ENCODE measurements at places on chromosomes 1 and 21.
A peak's percentile ranks its signal among the peaks of the same experiment; 100 is the strongest.

- DNase-seq, result no peak
These were observed 29.5 kb downstream of the EGLN1 start for GRCh38 chr1:231392389-231393131.

- DNase-seq, result no peak
These were observed 3.0 kb downstream of the CNR2 start for GRCh38 chr1:23910144-23910543.

GRCh38 chr1:181139631-181140061 lies 51.1 kb downstream of the IER5 start:
- DNase-seq, result no peak

DNA sequence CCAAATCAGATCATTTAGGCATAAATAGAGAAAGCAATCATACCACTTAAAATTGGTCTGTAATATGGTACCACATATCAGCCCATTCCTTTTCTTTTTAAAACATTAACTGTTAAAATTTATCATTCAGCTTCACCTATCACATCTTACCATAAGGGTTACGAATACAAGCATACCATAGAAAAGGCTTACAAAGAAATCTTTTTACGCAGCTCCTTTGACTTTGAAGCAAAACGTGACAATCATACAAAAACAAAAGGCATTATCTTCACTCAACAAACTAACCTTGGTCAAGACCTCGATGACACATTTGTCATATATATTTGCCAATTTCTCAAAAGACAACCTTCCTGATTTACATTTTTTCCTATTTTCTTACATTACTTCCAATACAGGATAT lies 169.0 kb downstream of the SMYD3 start:
- DNase-seq, result no peak

- DNase-seq, result no peak
These were observed 403.4 kb downstream of the PTPRC start for GRCh38 chr1:199042193-199042592.

DNA sequence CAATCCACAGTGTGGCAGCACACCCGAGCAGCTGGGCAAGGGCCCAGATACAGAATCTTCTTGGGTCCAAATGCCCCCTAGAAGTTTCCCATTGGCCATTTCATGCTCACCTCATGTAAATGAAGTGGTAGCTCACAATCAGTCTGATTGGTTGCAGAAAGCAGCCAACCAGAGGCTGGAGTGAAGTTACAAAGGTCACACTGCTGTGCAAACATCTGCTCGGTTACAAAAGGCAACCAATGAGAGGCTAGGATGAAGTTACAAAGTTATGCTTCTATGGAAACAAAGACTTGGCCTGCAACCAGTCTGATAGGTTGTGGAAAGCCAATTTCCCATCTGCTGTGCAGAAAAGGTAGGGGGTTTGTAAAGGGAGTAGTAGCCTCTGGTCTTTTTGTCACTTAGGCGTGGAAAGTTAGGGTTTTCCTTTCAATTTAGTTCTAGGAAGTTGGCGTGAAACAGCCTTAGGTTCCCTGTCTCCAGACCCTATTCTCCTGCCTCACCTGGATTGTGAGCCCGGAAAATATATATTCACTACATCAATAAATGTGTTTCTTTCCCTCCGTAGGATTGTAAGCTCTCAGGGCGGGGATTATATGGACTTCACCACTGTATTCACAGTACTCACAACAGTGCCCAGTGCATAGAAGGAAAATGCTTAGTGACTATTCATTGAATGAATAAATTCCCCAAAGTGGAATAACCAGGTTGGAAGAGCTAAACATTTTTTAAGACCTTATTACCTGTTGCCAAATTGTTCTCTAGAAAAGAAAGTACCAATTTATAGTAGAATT lies 91.9 kb downstream of the URB2 start:
- no peak for DNase-seq

DNA sequence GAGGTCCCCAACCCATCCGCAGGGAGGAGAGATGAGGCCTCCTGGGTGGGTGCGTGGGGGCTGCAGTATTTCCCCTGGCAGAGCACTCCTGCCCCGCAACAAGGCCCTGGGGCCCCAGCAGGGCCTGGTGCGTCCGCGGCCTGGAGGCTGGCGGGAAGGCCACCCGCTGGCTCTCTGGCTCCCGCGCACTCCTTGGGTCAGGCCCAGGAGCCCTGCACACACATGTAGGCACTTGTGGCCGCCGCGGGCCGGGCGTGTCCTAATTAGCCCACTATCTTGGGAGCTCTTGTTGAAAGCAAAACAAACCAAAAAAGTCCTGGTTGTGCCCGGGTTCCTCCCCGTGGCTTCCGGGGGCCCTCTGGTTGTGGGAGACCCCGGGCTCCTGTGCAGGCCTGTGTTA lies 49.7 kb upstream of the CCDC27 start:
- DNase-seq, result no peak

- no peak for DNase-seq
These were observed 205.6 kb upstream of the GJB5 start for GRCh38 chr1:34549199-34549598.

GRCh38 chr1:197813741-197814140 lies 38.5 kb upstream of the DENND1B start:
- DNase-seq, result no peak

DNA sequence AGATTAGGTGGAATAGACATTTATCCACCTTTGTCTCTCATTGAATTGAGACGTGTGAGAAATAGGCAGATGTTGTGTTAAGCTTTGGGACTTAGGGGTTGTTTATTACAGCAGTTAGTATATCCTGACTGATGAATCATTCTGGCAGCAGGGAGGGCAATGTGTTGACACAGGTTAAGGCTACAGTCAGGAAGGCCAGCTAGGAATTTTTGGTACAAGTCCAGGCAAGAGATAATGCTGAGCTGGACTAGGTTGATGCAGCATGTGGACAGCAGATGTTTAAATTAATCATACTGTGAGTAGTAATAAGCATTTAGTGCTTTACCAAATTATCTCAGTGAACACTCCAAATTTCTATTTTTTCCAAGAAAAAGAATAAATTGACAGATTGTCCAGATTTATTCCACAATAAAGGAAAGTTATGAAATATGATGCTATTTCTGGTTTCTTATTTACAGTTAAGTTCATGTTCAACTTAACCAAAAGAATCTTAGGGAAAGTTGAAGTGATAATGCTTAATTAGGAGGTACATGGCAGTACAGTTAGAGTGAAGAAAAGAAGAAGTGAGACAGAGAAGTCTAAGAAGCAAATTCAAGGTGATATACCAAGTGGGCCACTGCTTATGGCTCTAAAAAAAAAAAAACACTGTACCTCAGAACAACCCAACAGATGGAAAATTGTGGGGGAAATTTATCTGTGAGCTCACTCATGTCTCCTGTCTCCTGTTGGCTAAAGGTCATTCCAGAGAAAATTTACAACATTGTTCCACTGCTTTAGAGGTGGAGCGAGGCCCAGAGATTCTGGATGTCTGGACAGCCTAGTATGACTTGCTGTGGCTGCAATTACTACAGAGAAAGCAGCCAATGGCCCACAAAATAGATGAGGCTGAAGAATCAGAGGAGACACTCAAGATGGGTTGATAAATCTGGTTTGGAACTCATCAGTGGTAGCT lies 102.7 kb upstream of the C21orf91 start:
- peak; percentile 75 for DNase-seq

- no peak for DNase-seq
These were observed 108.0 kb downstream of the BRINP2 start for GRCh38 chr1:177278626-177279390.

GRCh38 chr1:211711315-211711705 lies 35.9 kb upstream of the NEK2 start:
- no peak for DNase-seq

GRCh38 chr21:39712976-39713375 lies 32.0 kb upstream of the IGSF5 start:
- no peak for DNase-seq

- no peak for DNase-seq
These were observed 28.4 kb upstream of the C1orf159 start for GRCh38 chr1:1144122-1144842.

DNA sequence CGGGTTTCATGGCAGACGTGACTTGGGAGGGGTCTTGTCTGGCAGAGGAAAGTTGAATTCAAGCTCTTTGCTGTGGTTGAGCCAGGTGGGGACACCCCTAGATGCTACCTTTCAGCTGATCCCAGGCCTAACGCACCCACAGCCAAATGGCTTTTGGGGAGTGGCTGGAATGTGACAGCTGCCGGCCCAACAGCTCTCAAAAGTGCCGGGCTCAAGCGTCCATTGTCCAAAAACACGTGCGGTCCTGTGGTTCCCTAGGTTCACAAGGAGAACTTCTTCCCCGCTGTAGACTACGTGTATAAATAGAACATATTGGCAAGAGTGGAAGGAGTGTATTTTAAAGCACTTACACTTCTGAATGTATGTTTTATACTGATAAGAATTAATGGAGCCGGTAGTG lies 87.1 kb upstream of the ARHGEF16 start:
- DNase-seq, result no peak

- no peak for DNase-seq
These were observed 24.4 kb downstream of the KCNA2 start for GRCh38 chr1:110581682-110582145.

DNA sequence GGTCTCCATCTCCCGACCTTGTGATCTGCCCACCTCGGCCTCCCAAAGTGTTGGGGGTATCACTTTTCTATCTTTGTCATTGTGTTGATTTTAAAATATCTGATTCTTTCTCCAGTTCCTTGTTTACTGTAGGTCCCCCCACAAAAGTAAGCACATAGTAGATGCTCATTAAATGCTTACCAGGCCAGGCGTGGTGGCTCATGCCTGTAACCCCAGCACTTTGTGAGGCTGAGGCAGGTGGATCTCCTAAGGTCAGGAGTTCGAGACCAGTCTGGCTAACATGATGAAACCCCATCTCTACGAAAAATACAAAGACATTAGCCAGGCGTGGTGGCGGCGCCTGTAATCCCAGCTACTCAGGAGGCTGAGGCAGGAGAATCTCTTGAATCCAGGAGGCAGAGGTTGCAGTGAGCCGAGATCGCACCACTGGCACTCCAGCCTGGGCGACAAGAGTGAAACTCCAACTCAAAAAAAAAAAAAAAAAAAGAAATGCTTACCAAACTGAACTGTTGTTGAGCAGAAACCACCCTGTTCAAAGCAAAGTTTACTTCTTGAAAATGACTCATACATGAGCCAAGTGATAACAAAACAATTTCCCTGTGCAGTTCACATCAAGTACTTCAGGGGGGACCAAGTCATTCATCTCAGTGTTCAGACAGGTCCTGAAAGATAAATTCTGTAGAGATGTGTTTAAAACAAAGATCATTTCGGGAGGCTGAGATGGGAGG lies 24.3 kb upstream of the NID1 start:
- DNase-seq, result no peak

DNA sequence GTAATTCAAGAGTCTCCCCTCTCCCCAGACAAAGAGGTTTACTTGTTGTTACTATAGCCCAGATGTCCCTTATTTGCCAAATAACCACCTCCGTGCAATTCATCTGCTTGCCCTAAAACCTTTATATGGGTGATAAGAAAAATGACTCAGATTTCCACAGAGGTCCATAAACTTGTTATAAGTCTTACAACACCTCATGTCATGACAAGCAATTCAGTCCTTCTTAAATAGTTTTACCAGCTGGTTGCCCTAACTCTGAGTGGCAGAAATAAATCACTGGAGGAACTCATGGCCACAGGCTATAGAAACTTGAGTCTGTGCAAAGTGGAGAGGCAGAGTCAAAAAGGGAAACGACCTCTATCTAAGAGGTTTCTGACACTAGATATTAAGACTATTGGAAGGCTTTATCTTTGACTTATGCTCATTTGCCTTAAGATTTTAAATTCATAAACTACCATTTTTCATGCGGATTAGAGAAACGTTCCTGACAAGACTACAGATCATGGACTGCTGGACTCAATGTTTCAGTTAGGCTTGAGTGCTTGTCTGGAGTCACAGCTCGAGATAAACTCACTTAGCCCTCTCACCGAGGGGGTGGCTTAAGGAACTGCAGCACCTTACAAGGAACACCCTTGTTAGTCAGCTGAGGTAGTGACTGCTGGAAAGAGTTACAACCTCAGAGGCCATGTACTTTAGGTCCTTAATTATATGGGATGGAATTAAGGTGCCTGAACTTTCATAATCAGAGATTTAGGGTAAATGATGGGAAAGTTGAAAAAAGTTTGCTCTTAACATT lies 662.5 kb upstream of the USP24 start:
- DNase-seq, result no peak

GRCh38 chr1:221071777-221072176 lies 192.5 kb downstream of the HLX start:
- DNase-seq, result no peak

DNA sequence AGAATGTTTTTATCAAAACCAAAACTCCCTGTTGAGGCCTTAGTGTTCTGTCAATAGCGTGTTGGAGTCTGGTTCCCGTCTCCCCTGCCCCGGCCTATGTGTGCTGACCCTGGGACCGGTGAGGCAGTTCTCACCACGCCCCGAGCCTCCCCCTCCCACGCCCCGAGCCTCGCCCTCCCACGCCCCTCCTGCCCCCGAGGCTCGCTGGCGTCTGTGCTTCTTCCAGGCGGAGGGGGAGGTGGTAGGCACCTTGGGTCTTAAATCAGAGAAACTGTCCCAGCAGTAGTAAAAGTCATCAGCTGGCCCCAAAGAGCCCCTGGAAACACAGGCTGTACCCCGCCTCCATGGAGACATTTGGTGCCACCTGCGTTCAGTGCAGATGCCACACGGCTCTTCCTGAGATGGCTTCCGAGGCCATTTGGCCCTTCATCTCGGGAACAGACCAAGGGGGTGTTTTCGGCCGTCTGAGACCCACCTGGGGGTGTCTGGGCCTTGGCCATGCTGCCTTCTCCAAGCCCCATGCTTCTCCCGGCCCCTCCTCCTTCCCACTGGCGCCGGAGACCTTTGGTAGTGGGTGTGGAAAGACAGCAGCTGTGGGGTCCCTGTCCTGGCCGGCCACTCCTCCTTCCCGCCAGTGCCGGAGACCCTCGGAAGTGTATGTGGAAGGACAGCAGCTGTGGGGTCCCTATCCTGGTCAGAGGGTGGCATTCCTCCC lies 44.7 kb downstream of the SKI start:
- DNase-seq, result no peak

DNA sequence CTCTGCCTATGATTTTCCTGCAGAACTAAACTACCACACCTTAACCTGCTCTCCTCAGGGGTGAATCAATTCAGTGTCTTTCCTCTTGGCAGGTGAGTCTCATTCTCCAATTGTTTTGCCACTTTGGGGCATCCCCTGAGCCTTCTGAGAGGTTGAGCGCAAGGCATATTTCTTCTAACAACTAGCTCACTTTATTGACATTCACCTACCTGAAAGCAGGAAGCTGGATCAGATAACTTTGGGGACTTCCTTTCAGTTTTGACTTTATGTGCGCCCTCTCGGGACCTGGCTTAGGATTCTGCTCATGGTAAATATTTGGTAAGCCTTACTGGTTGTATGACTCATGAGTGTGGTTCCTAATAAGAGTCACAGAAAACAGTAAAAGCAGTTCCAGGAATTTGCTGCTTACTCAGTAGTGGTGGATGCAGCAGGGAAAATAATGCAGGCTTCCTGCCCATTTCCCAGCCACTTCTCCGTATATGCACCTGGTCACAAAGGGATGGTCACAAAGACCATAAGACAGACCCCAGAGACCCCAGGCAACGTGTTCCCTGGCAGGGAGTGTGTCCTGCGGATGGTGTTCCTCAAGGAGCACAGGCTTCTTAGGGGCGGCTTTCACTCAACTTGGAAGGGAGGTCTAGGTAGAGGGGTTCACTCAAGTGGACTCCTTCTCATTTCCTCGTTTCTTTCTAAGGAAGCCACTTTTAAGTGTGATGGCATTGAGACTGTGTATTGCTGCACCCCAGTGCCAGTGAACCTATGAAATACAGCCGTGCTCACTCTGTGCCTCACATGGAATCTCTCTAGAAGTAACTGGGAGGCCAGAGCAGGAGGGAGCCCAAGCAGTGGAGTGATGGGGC lies 22.0 kb upstream of the BATF3 start:
- peak; percentile 53 for DNase-seq

GRCh38 chr1:41490911-41491310 lies 6.4 kb upstream of the EDN2 start:
- no peak for DNase-seq
